ENCODE measurements at places on chromosomes 5 and 9. TPM values are rescaled to one million over a fixed set of nuclear protein-coding genes. Genes with fewer than 3 reads are reported as not detected.

The PCDHA12 gene
- 0.09 TPM for total RNA-seq

The MSMP gene
- not detected for total RNA-seq

The FBXO10 gene
- 9.2 TPM for total RNA-seq

The PFN3 gene
- not detected for total RNA-seq

The TSSK1B gene
- 0.09 TPM for total RNA-seq

The SPAAR gene
- 0.18 TPM for total RNA-seq

The FRMD3 gene
- 0.14 TPM for total RNA-seq

The PCDHGA10 gene
- total RNA-seq: 4.3 TPM

The EMB gene
- total RNA-seq: 2.1 TPM

The SPATA6L gene
- total RNA-seq: 0.43 TPM

The KLHL3 gene
- 3.1 TPM for total RNA-seq

The PTGDS gene
- 2.3 TPM for total RNA-seq

The GAPT gene
- not detected for total RNA-seq

The WDR31 gene
- total RNA-seq: 1.8 TPM

The FCHSD1 gene
- 15.4 TPM for total RNA-seq

The TICAM2 gene
- 3.3 TPM for total RNA-seq

The FBXL7 gene
- total RNA-seq: 2.9 TPM

The LMAN2 gene
- total RNA-seq: 488 TPM

The PCDHA9 gene
- 0.18 TPM for total RNA-seq

The DOCK2 gene
- 4.4 TPM for total RNA-seq

The PCDHGB6 gene
- 3.1 TPM for total RNA-seq

The PRLR gene
- 0.18 TPM for total RNA-seq

The IL17B gene
- not detected for total RNA-seq

The LCN15 gene
- total RNA-seq: not detected

The OLFM1 gene
- 5.5 TPM for total RNA-seq

The PCA3 gene
- total RNA-seq: not detected

The CHMP5 gene
- 115 TPM for total RNA-seq

The RBM27 gene
- 23.0 TPM for total RNA-seq

The LCN9 gene
- not detected for total RNA-seq

The GARNL3 gene
- total RNA-seq: 1.9 TPM

The ANAPC2 gene
- total RNA-seq: 15.2 TPM

The PRSS3 gene
- 28.4 TPM for total RNA-seq

The PCDHB14 gene
- 0.85 TPM for total RNA-seq

The PHYHD1 gene
- total RNA-seq: 6.4 TPM

The RLN1 gene
- not detected for total RNA-seq

The SLC2A6 gene
- 12.9 TPM for total RNA-seq

The SPINK5 gene
- under 0.01 TPM for total RNA-seq

The FLT4 gene
- total RNA-seq: 0.37 TPM

The SNCB gene
- total RNA-seq: not detected

The NPR3 gene
- total RNA-seq: 422 TPM

The CTXN3 gene
- total RNA-seq: not detected

The CENPH gene
- total RNA-seq: 7.3 TPM

The ZNF474 gene
- 0.18 TPM for total RNA-seq

The TOPORS gene
- 30.0 TPM for total RNA-seq

The SLC6A7 gene
- not detected for total RNA-seq

The ZBTB26 gene
- total RNA-seq: 2.4 TPM

The IL31RA gene
- 0.71 TPM for total RNA-seq

The EPB41L4B gene
- total RNA-seq: under 0.01 TPM

The ZDHHC11B gene
- 0.09 TPM for total RNA-seq

The EGFL7 gene
- total RNA-seq: 15.6 TPM

The SV2C gene
- total RNA-seq: not detected

The OMD gene
- total RNA-seq: not detected

The ECM2 gene
- total RNA-seq: 4.3 TPM
